ENCODE measurements at places on chromosomes 4 and X. TPM values are rescaled to one million over a fixed set of nuclear protein-coding genes. Genes with fewer than 3 reads are reported as not detected.

PABPC1L2A gene
- total RNA-seq = not detected

PLP2 gene
- total RNA-seq = 54.2 TPM

GRCh38 chrX:153690466-153690865 is 2.7 kb downstream of the SLC6A8 start:
- no peak overlapping the region for H3K4me3 ChIP-seq
- no peaks in the 10 kb centered on the region for H3K27me3 ChIP-seq
- H3K27ac ChIP-seq = no peak overlapping the region
- DNase-seq = no peak

DNA sequence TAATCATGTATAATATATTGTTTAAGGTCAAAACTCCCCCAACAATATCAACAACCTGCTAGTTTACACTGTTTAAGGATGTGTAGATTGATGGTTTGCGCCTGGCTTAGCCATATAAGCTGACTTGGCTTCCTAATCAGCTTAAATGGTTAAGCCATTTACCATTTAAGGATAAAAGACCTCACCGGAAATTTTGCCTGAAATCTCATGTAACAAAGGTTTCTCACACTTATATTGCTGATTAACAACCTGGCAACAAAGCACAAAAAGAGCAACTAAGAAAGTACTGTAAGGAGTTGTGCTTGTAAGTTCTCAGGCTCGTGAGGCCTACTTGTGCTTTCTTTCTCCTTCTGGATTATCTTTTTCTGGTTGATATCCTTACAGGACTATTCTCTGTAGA is 485.2 kb downstream of the GABRG1 start:
- H3K27me3 ChIP-seq = no peaks in the 10 kb centered on the region
- no peaks in the 10 kb centered on the region for H3K4me1 ChIP-seq
- no peak for DNase-seq
- no peak overlapping the region for H3K4me3 ChIP-seq
- H3K36me3 ChIP-seq = no peaks in the 10 kb centered on the region

DNA sequence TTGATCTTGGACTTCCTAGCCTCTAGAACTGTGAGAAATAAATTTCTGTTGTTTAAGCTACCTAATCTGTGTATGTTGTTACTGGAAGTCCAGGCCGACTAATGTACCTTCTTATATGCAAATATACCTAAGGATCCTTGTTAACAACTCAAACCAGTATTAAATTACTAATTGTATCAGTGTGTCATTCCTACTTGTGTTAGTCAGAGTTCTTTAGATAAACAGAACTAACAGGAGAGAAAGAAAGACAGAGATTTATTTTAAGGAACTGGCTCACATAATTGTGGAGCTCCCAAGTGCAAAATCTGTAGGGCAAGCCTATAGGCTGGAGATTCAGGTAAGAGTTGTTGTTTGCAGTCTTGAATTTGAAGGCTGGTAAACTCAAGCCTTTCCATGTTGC is 120.0 kb downstream of the ADGRL3 start:
- H3K4me3 ChIP-seq = no peak overlapping the region
- H3K4me1 ChIP-seq = no peaks in the 10 kb centered on the region
- no peak overlapping the region for H3K27ac ChIP-seq
- H3K36me3 ChIP-seq = no peaks in the 10 kb centered on the region

DNA sequence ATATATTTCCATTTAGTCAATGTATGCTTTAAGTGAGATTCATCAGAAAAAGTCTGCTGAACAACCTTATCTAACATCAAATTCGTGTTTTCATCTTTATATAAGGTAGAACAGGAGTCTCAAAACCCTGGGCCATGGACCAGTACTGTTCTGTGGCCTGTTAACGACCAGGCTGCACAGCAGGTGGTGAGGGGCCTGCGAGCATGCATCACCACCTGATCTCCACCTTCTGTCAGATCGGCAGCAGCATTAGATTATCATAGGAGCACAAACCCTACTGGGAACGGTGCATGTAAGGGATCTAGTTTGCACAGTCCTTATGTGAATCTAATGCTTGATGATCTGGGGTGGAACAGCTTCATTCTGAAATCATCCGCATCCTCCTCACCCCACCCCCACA is 3.2 kb downstream of the CTSO start:
- H3K4me3 ChIP-seq = no peak overlapping the region
- H3K27ac ChIP-seq = no peak overlapping the region
- peaks cover 38% of the 10 kb centered on the region for H3K4me1 ChIP-seq
- H3K36me3 ChIP-seq = no peaks in the 10 kb centered on the region

- H3K4me3 ChIP-seq = no peak overlapping the region
- H3K27ac ChIP-seq = no peak overlapping the region
- no peaks in the 10 kb centered on the region for H3K36me3 ChIP-seq
- DNase-seq = no peak
Measured at GRCh38 chr4:88836216-88836615, 138.6 kb upstream of the NAP1L5 start.
